ENCODE measurements at places on chromosomes 5 and 9. TPM values are rescaled to one million over a fixed set of nuclear protein-coding genes. Genes with fewer than 3 reads are reported as not detected.

SVEP1 gene
- total RNA-seq = 0.05 TPM

NEK6 gene
- total RNA-seq = 56.3 TPM

PCDHA13 gene
- 1.0 TPM for total RNA-seq

NTNG2 gene
- total RNA-seq = 5.1 TPM

PCDHGA6 gene
- total RNA-seq = 0.59 TPM

Measured in Panc1 (cell line).